T-helper 17 cell (primary cell): ENCODE measurements at places on chromosomes 6 and 20.

- no peak for DNase-seq
Measured at GRCh38 chr20:35319192-35319870, 27.1 kb upstream of the FAM83C start.

DNA sequence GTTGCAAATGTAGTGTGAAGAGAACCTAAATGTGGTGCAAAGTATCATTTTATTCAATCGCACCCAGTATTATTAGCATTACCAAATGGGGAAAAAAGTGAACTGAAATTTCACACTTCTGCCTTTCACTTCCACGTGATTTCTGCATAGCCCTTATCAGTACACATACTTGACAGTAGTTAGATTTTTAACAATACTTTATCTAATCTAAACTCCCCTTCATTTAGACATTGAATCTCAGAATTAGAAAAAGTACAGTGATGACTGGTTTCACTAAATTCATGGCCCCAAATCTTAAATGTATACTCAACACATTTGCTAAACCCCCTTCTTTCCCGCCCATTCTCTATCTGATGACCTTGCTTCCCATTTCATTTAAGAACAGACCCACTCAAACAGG is 14.3 kb downstream of the STX7 start:
- DNase-seq: no peak

DNA sequence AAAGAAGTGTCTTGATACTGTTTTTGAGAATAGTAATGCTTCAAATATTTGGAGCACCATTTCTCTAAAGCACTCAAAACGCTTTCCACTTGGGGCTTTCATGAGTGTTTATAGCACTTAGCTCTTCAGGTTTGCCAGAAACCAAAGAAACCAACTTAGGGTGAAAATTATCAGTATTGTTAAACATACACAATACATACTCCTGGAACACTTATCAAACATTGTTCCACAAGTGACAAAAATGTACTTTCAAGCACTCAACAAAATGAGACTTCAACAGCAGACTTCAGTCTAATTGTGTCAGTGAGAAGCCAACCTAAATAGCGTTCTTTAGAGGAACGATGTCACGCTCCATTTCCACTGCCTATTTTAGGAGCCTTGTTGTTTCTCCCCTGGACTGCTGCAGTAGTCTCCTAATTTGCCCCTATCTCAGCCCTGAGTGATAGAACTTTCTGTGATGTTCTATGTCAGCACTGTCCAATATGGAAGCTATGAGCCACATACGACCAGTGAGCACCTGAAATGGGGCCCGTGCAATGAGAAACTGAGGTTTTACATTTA is 461.3 kb downstream of the KIF16B start:
- DNase-seq: no peak

DNA sequence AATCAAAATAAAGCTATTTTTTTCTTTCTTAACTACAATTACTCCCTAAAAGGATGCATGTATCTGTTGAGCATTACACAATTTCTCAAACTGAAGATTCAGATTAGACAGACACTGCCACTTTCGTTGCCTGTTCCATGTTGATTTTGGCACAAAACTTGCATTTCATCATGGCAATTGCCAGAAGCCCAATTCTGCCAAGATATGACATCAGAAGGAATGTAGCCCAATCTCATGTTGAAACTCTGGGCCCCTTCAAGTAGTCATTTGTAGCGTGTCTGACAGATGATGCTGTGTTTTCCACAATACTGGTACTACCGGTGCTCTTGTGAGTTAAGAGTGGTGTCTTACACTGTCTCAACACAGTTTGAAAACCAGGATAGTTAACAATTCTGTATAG is 705.4 kb downstream of the PTPRT start:
- DNase-seq: no peak

GRCh38 chr6:14851281-14851680 is 394.6 kb upstream of the JARID2 start:
- DNase-seq: no peak
